Glomerular endothelial cell (primary cell): ENCODE measurements at places on chromosomes 2 and 18. TPM values are rescaled to one million over a fixed set of nuclear protein-coding genes. Genes with fewer than 3 reads are reported as not detected.

WIPF1 gene
- 14.8 and 35.2 TPM in 2 replicates for total RNA-seq

C2orf66 gene
- total RNA-seq, result 0.39 and 1.1 TPM in 2 replicates

DNAJC5G gene
- 0.47 TPM in 1 of 2 replicates, not detected in the other for total RNA-seq

GTF2A1L gene
- total RNA-seq, result 0.29 TPM in 1 of 2 replicates, not detected in the other

CERKL gene
- not detected in 2 replicates for total RNA-seq

ABCG5 gene
- not detected in 2 replicates for total RNA-seq

EMILIN1 gene
- total RNA-seq, result 3.5 and 7.3 TPM in 2 replicates

PER2 gene
- total RNA-seq, result 1.5 and 3.7 TPM in 2 replicates
